ENCODE measurements at places on chromosomes 6 and 20.

GRCh38 chr6:15441981-15442380 lies 196.1 kb downstream of the JARID2 start:
- peaks cover 13% of the 10 kb centered on the region for H3K4me1 ChIP-seq
- no peaks in the 10 kb centered on the region for H3K27me3 ChIP-seq
- no peak overlapping the region for H3K4me3 ChIP-seq
- no peak for DNase-seq
- no peaks in the 10 kb centered on the region for H3K36me3 ChIP-seq

- no peaks in the 10 kb centered on the region for H3K27me3 ChIP-seq
- no peak for DNase-seq
- H3K4me3 ChIP-seq, result no peak overlapping the region
- no peaks in the 10 kb centered on the region for H3K36me3 ChIP-seq
Measured at GRCh38 chr6:16670617-16671051, 90.6 kb downstream of the ATXN1 start.

DNA sequence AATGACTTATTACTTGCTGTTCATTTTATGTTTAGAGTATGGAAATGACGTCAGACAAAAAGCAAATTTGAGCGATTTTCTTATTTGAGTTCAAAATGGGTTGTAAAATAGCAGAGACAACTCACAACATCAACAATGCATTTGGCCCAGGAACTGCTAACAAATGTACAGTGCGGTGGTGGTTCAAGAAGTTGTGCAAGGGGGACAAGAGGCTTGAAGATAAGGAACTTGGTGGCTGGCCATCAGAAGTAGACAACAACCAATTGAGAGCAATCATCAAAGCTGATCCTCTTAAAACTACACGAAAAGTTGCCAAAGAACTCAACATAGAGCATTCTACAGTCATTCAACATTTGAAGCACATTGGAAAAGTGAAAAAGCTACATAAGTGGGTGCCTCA lies 43.8 kb downstream of the REV3L start:
- H3K27ac ChIP-seq, result no peak overlapping the region
- no peaks in the 10 kb centered on the region for H3K27me3 ChIP-seq
- DNase-seq, result no peak
- H3K4me1 ChIP-seq, result no peaks in the 10 kb centered on the region

- no peaks in the 10 kb centered on the region for H3K36me3 ChIP-seq
- no peaks in the 10 kb centered on the region for H3K27me3 ChIP-seq
- no peak for DNase-seq
Measured at GRCh38 chr20:35462351-35462750, 7.0 kb downstream of the CEP250 start.

DNA sequence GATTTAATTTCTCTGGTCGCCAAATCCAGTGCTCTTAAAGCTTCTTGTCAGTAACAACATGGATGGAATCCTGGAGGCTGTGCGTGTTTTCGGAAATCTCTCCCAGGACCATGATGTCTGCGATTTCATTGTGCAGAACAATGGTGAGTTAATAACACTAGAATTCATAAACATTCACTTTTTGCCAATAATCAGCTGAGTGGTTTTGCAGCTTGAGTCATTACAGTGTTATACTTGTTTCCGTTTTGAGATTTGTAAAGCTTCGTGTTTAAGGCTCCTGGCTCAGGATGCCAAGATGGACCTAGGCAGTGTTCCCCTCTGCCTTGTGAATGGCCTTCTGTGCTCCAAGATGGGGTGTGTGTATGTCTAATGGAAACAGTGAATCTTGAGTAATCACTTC lies 113.8 kb downstream of the ARMC2 start:
- H3K36me3 ChIP-seq, result no peaks in the 10 kb centered on the region
- peaks cover 12% of the 10 kb centered on the region for H3K4me1 ChIP-seq
- DNase-seq, result no peak
- no peak overlapping the region for H3K27ac ChIP-seq
- no peaks in the 10 kb centered on the region for H3K27me3 ChIP-seq

Data from ovary (tissue), 10 donors.